ENCODE measurements at places on chromosomes 11 and 22.
A peak's percentile ranks its signal among the peaks of the same experiment; 100 is the strongest.

GRCh38 chr11:120409655-120410054, 73.4 kb downstream of the ARHGEF12 start:
- DNase-seq = no peak

DNA sequence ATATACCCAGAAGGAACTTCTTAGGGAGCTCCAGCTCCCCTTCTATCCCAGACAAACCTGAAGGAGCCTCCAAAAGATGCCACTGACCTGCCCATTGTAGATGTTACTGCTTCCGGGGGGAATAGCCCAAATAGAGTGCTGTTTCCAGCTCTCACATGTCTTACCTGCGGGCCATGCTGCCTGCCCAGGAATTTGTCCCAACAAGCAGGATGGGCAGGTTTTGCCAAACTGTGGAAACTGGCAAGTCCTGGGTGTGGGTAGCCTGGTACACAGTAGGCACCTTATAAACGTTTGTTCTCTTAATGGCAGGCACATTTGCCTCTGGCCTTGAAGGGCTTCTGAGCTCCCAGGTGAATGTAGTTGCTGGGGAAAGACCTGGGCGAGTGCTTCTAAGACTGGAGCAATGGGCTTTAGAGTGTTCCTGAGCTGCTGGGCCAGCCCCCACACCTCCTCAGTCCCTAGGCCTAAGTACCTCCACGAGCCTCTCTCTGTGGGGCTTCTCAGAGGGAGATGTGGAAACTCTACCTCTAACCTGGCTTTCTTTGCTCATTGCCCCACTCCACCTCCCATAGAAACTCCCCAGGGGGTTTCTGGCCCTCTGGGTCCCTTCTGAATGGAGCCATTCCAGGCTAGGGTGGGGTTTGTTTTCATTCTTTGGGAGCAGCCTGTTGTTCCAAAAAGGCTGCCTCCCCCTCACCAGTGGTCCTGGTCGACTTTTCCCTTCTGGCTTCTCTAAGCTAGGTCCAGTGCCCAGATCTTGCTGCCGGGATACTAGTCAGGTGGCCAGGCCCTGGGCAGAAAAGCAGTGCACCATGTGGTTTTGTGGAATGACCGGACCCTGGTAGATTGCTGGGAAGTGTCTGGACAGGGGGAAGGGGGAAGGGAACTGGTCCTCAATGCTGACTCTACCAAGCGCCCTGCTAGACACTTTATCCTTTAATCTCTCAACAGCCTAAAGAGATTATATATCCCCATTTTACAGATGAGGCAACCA, 37.2 kb downstream of the LIMK2 start:
- DNase-seq = peak; percentile 31

DNA sequence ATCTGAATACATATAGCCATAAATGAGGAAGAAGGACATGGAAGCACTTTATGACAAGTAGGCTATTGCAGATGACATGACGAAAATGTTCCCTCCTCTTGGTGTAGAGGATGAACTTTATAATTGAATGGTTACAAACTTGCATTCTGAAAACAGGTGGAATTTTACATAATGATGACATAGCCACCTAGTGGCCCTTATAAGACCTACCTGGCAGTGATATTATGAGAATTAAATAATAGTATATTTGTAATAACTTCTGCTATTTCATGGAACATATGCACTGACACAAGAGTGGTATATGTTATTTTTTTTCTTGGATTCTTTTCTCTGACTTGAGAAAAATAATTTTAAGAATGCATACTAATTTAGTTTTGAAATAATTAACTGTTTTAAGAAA, 22.9 kb downstream of the TRIM22 start:
- DNase-seq = peak; percentile 4

GRCh38 chr11:120929090-120929489, 94.8 kb upstream of the TBCEL start:
- DNase-seq = no peak

DNA sequence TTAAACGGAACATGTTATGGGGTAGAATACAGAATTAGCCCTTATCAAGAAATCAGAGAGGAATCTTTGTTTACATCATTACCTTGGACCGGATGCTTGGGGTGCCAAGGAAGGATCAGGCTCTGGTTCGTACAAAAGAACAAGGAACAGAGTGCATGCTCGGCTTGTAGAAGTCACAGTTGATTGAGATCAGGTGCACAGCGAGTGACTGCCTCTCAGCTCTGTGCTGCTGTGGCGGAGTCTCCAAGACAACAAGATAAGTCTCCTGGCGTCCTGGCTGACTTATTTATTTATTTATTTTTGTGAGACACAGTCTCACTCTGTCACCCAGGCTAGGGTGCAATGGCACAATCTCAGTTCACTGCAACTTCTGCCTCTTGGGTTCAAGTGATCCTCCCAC, 31.8 kb downstream of the GLB1L2 start:
- DNase-seq = no peak

- DNase-seq = no peak
These were observed 38.4 kb upstream of the KLHL35 start for GRCh38 chr11:75471176-75471973.

GRCh38 chr22:16974298-16975084, 33.5 kb downstream of the GAB4 start:
- DNase-seq = no peak
